Midbrain (tissue), 1 donor: ENCODE measurements at places on chromosomes 7 and 10.

DNA sequence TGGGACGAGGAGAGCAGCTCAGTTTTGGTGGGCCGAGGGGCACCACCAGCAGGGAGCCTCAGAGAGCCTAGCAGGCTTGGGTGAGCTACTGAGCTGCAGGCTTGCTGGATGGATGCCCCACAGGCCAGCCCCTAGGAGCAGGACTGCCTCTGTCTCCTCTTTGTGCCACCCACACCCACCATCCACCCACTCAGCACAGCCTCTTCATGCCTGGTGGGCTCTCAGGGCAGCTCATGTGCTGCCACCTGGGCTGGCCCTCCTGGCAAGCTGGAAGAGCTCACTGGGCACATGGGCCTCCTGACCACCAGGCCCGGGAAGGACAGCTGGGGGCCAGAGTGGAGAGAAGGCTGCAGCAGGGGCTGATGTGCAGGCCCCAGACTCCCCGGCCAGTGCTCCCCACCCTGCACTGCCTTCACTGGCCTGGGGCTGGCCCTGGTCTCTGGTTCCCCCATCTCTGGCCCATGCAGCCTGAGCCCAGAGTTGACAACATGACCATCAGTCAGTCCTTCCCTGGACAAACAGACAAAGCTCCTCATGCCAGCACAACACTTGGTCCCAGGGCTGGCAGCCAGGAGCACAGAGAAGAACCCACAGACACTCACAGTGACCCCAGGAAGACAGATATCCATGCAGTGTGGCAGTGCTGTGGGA lies 8.2 kb downstream of the RASGEF1A start:
- DNase-seq: no peak

- DNase-seq: no peak
Measured at GRCh38 chr7:73903321-73904218, 42.6 kb downstream of the TMEM270 start.

DNA sequence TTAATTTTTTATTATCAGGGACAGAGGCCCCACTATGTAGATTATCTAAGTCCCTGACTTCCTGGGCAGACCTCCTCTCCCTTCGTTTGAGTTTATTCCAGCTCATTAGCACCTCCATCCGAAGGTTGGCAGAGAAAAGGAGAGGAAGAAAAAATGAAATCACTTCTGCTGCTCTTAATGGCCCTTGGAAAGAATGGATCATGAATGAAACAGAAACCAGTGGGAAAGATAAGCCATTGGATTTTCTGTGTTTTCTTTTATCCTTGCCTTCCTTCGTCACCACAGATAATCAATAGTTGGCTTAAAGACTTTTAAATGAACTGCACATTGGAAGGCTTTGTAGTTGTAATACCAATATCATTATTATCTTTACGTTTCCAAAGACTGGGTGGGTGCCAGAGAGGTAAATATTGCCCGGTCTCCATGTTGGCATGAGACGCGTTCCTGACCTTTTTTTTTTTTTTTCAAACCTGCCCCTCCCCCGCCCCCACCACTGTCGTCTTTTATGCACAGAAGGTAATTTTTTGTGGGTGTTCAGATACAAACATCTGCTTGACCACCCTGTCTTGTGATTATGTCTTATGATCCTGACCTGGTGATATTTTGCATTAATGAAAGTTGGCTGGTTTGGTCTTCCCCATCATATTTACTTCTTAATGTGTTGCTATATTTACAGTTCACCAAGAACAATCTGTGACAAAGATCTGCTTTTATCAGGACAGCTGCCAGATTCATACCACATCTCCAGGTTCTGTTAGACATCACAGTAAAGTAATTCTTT lies 116.8 kb downstream of the ARID5B start:
- no peak for DNase-seq

DNA sequence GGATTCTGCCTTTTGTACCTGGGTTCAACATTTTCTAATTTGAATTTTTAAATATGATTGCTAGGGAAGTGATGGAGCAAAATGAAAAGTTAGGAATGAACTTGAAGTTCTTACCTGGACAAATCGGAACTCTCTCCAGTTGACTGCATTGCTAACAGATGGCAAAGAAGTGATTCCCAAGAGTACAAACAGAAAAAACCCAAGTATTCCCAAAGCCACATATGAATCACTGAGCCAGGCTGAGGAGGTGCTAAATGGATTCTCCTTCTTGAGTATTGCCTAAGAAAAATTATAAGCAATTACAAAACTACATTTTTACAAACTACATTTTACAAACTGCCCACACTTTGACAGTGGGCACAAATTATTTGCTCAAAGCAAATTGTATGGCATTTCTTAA lies 25.9 kb downstream of the STEAP4 start:
- DNase-seq: no peak
